ENCODE measurements at places on chromosomes 5 and 9.

GRCh38 chr5:142472306-142472951, 147.6 kb upstream of the SPRY4 start:
- no peak for DNase-seq

DNA sequence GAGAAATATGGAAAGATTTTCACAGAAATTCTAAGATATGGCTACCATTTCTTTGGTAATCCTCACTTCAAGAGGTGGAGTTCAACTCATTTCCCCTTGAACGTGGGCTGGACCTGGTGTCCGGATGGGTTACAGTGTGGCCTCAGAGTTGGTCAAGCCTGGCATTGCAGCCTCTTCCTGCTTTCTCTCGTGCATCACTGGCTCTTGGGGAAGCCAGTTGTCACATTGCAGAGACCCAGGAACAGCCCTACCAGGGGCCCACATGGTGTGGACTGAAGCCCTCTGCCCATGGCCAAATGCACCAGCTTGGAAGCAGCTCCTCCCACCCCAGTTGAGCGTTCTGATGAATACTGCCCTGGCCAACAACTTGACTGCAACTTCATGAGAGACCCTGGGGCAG, 47.7 kb upstream of the FCN1 start:
- no peak for DNase-seq

- no peak for DNase-seq
These were observed 143.7 kb downstream of the TRIO start for GRCh38 chr5:14286574-14287421.

DNA sequence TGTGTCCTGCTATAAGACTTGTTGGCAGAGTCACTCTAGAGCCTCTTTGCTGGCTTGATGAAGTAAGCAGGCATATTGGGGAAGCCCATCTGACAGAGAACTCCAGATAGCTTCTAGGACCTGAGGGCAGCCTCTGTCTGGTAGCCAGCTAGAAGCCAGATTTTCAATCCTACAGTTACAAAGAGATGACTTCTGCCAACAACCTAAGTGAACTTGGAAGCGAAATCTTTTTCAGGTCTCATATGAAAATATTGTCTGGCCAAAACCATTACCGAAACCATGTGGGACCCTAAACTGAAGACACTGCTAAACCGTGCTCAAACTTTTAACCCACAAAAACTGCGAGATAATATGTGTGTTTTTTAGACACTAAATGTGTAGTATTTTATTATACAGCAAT, 140.9 kb downstream of the MRPS30 start:
- DNase-seq: no peak

DNA sequence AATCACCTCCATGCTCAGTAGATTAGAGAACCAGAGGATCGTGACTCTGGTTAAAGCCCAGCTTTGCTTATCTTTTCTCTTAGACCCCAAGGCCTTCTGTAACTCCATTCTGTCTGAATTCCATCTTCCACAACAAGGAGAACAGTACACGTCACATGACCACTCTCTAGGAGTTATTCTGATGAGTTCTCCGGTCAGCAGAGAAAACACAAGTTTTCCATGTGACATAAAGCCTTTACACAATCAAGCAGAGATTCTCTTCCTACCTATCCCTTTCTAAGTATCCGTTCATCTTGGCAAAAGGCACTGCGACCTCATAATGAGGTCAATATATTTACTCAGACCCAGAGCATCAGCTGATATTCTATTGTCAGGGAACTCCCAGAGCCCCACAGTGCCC, 112.3 kb downstream of the TRPM6 start:
- no peak for DNase-seq

GRCh38 chr5:68181039-68181599, 34.4 kb upstream of the PIK3R1 start:
- DNase-seq: no peak

GRCh38 chr5:173845321-173845720, 42.8 kb upstream of the CPEB4 start:
- no peak for DNase-seq

DNA sequence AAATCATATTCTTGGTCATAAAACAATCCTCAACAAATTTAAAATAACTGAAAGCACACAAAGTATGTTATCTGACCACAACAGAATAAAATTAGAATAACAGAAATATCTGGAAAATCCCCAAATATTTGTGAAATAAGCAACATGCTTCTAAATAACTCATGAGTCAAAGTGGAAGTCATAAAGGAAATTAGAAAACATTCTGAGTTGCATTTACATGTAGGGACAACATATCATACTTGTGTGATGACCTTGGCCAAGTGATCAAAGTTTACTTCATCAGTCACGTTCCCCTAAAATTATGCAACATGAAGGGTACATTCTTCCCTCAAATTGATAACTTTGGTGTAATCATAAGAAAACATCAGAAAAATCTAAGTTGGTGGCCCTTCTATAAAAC, 64.7 kb downstream of the CSF2 start:
- no peak for DNase-seq

DNA sequence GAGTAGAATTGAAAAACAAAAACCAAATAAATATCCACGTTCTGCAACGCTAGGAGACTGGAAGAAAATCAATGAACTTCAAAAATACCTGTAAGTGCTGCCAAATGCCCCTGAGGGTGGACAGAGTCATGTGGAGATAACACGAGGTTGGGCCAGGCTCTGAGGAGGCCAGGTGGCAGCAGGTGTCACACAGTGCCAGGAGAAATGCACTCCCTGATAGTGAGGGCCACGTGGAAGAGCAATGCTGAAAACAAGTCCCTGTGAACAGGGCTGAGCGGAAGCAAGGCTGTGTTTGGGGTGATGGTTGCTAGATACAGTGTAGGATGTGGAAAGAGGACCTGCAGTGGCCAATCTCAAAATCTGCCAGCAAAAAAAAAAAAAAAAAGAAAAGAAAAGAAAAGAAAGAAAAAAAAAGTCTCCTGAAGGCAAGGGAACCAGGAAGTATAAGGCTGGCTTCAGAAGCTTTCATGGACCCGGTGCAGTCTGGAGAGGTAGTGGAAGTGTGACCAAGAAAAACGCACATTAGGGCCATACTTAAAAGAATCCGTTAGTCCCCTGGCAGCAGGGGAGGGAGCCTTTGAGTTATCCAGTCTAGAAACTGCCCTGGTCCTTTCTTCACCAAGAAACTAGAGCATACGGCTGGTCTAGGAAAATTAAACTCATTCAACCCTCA, 16.8 kb downstream of the C1QTNF3 start:
- DNase-seq: no peak

DNA sequence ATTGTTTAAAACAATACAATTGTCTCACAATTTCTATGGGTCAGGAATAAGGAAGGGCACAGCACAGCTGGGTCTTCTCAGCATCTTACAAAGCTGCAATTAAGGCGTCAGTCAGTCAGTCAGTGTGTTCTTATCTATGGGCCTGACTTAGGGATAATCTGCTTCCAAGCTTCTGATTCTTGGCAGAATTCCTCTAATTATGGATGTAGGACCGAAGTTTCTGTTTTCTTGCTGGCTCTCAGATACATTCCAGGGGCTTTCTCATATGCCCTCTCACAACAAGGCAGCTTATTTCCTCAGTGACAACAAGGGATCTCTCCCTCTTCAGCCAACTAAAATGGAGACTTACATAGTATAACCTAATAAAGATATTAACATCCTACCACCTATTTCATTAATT, 1925.3 kb upstream of the ACO1 start:
- DNase-seq: no peak

DNA sequence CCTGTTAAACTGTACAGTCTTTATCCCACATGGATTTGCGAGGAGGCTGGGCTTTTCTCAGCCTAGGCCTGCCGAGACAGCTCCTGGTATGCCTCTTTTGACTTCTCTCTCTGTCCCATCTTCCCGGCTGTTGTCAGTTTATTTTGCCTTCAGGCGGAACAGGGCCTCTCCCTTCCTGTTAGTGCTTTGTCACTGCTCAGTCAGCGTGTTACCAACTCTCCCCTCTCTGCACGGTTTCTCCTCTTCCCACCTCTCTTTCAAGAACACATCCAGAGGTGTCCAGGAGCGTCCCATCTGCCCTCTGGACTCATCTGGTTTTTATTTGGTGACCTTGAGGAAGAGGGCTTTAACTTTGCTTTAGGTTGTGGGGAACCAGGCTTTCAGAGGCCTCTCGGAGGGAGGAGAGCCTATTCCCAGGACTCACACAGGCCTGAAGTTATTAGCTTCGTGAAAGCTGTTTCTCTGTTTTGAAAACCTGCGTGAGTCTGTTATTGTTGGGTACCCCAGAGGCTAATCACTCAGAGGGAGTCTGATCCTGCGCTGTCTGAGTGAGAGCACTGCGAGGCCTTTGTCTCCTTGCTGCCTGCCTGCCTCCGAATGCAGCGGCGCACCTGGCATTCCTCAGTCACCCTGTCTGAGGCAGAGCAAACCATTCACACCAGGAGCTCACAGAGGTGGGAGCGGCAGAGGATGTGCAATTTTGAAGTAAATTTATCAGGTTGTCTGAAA, 234.4 kb upstream of the MPDZ start:
- DNase-seq: no peak

DNA sequence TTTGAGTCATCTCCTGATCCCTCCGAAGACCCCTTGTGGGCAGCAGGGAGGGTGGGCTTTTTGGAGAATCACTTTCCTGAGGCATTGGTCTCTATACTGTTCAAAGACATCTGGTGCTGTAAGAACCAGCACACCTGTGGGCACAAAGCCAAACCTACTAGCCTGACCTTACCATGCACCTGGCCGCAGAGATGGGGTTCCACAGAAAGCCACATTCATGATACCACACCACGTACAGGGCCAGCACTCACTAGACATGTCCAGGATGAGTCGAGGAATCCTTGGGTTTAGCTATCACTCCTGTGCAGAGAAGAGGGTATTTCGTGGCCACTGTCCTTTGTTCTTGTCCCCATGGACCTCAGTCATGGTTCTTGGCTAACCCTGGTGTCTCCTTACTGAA, 203.4 kb downstream of the CACNA1B start:
- DNase-seq: no peak

- peak; percentile 45 for DNase-seq
These were observed 26.4 kb downstream of the ZDHHC11B start for GRCh38 chr5:757931-758697.
